ENCODE measurements at places on chromosomes 12 and 14. TPM values are rescaled to one million over a fixed set of nuclear protein-coding genes. Genes with fewer than 3 reads are reported as not detected.
A peak's percentile ranks its signal among the peaks of the same experiment; 100 is the strongest.

- no peak for DNase-seq
These were observed 72.5 kb upstream of the MYF6 start for GRCh38 chr12:80634903-80635302.

DNA sequence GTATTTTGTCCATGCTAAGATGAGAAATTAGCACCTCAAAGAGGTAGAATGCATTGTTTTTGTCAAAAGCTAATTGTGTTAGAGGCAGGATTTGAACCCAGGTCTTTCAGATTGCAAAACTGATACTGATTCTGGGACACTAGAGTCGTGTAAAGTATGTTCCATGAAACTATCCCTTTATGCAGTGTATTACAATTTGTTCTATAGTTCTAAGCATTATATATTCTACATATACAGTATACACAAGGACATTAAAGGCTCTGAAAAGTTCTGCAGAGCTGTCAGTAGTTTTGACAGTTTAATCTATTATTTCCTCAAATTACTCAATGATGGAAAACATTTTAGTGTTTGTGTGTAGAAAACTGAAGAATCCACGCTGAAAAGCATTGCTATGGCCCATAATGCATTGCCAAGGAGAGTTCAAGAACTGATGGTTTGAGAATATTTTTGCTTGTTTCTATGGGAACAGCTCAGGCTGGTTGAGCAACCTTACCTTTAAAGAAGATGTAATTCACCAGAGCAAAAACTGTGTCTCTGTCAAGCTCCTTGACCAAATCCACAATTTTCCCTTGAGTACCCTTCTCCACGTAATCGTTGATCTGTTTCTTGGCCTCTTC is 6.2 kb downstream of the SERPINA1 start:
- no peak for DNase-seq

- no peak for DNase-seq
These were observed 111.9 kb downstream of the CCDC60 start for GRCh38 chr12:119446459-119446858.

DNA sequence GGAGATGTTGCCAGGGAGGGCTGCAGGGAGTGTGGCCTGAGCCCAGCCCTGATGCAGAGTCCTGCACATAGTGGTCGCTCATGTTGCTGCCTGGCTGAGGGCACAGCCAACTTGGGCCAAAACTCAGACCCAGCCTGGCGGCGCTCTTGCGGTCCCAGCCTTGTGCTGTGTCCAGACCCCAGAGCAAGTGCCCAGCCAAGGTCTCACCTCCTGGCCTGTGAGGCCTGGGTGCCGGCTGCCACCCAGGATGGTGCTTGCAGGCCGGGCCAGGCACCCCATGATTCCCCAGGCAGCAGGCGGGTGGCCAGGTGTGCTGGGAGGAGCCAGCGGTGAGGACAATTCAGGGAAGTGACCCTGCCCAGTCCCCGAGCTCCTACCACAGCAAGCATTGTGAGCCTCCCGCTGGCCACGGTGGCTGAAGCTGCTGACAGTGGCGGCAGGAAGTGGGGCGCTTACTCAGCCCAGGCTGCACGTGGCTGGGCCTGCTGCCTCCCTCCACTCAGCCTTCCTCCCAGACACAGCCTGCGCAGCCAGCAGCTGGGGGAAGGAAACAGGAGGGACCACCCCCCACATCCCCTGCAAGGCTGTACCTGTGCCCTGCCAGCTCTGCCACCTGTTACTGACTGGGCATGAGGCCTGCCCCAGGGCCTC is 17.7 kb upstream of the PGF start:
- DNase-seq, result no peak

DNA sequence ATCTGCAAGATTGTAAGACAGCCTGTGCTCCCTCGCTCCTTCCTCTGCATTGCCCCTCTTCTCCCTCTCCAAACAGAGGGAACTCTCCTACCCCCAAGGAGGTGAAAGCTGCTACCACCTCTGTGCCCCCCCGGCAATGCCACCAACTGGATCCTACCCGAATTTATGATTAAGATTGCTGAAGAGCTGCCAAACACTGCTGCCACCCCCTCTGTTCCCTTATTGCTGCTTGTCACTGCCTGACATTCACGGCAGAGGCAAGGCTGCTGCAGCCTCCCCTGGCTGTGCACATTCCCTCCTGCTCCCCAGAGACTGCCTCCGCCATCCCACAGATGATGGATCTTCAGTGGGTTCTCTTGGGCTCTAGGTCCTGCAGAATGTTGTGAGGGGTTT is 37.4 kb downstream of the DAD1 start:
- DNase-seq, result no peak

DNA sequence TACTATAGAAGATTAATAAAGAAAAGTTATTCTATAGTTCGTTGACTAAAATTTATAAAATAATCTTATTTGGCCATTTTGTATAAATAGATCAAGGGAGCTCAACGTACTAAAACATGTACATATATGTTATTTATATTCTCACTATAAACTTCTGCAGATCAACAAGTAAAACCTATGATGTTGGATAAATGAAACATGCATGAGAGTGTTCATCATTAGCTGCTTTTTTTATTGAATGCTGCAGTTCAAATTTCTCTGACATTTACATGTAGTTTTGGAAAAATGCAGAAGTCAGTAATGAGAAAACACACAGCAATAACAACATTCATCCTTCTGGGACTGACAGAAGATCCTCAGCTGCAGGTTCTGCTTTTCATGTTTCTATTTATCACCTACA is at the start of gene OR6C68:
TSS of gene OR6C68 (plus strand) at position 301 of the 400 bp plus-strand sequence. CDS start at position 301, 0 bp downstream.
- no peak for DNase-seq

- DNase-seq, result no peak
These were observed 56.2 kb upstream of the NID2 start for GRCh38 chr14:52124791-52125684.

DNA sequence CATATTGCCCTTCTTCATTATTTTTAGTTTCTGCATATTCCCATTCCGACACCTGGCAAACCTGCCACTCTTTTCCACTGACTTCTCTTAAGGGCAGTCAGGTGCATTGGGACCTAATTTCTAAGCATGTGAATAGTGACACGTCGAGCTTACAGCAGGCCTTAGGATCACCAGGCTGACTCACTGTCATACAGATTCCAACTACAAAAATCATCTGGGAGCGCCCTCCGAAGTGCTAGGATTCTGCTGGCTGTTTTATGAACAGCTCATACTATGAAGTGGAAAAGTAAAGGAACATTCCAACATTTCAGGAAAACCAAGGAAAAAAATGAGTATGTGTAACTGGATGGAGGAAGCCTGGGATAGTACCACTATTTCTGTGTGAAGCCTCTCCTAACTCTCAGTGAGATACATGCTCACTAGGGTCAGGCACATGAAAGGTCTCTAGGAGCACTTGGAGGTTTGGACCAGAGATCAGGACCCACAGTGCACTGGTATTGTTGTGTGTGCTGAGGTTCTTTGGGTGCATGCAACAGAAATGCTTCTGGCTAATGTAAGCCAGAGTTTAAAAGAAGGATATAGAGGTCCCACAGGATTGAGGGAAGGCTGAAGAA is 257.4 kb downstream of the ZFP36L1 start:
- DNase-seq, result peak; percentile 59

- no peak for DNase-seq
These were observed 30.5 kb downstream of the PRKD1 start for GRCh38 chr14:29897181-29897580.

DNA sequence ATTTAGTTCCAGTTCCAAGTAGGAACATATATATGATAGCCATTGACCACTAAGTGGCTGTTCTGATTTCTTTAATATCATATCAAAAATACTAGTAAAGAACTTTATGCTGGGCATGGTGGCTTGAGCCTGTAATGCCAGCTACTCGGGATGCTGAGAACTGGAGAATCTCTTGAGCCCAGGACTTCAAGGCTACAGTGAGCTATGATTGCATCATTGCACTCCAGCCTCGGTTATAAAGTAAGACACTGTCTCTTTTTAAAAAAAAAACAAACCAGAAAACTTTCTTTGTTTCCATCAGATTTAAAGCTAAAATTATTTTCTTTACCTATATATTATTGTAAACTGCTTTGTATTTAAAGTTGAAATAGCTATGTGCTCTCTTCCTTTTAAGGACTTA is 127.0 kb downstream of the SCAF11 start:
- no peak for DNase-seq

- no peak for DNase-seq
These were observed 7.8 kb downstream of the KLRK1 start for GRCh38 chr12:10381928-10382628.

DNA sequence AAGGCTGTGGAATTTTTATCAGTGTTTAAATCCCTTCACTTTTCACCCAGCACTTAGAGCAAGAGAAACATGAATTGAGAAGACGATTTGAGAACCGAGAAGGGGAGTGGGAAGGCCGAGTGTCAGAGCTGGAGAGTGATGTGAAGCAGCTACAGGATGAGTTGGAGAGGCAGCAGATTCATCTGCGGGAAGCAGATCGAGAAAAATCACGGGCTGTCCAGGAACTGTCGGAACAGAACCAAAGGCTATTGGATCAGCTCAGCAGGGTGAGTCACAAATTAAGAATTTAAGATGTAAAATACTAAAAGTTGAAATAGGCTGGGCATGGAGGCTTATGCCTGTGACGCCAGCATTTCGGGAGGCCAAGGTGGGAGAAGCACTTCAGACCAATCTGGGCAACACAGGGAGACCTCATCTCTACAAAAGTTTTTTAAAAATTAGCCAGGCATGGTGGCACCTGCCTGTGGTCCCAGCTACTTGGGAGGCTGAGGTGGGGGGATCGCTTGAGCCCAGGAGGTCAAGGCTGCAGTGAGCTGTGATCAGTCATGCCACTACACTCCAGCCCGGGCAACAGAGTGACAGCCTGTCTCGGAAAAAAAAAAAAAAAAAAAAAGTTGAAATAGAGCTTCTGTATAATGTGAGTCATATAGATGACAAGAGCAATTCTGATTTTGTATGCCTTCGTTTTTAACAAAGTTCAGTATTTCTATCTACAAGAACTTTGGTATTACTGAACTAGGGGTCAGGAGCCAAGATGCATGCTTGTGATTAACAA is 9.6 kb downstream of the BICDL1 start:
- no peak for DNase-seq

DNA sequence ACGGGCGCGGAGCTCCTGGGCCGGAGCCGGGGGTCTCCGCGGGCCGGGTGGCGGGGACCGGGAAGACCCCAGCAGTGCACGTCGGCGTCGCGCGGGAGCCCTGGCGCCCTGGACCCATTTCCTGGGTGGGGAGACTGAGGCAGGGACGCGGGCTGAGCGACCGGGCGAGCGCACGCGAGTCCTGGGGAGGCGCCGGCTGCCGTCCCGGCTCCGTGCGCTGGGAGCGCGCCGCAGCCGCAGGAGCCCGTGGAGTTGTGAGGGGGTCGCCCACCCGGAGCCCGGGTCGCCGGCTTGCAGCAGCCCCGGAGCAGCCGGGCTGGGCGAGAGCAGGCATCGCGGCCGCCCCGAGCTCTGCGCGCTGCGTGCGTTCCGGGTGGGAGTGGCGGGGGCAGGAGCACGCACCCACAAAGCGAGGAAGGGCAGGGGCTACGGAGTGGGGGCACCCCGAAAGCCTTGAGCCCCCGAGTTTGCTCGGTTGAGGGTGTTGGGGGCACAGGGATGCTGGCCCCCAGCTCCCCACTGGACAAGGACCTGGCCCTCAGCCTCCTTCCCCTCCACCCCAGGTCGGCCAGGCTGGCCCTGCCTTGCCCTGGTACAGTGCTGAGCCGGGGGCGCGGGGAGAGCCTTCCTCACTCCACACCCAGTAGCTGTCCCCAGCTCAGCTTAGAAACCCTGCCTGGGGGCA is 620 bp downstream of the MMP17 start:
- no peak for DNase-seq

DNA sequence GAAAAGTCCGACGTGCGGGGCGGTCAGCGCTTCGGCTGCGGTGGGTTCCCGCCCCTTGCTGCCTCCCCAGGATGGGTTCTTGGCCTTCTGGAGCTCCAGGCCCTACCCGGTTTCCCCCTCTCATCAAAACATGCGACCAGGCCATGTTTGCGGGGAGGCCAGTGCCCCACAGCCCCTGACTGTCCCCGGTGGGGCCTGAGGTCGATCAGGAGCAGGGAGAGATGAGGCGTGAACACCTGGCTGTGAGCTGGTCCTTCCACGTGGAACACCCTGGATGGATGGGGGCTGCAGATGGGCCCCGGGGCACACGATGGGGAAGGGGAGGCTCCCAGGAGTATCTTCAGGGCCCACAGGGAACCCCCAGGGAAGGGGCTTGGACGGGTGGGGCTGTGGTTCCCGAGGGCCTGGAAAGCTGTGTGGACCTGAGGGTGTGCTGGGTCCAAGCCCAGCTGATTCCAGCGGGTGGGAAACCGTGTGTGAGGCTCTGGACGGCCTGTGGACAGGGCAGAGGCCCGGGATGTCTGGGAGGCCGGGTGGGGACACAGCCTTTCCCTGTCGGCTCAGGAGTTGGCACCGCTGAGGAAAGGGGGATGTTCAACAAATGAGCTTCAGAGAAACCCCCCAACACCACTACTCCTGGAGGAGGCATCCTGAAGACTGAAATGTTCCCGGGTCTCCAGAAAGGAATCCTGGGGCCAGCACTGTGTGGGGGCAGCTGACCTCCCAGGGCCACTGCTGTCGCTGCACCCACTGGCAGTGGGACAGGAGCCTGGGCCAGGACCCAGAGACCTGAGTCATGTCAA is 187.0 kb upstream of the C14orf180 start:
- DNase-seq, result no peak

DNA sequence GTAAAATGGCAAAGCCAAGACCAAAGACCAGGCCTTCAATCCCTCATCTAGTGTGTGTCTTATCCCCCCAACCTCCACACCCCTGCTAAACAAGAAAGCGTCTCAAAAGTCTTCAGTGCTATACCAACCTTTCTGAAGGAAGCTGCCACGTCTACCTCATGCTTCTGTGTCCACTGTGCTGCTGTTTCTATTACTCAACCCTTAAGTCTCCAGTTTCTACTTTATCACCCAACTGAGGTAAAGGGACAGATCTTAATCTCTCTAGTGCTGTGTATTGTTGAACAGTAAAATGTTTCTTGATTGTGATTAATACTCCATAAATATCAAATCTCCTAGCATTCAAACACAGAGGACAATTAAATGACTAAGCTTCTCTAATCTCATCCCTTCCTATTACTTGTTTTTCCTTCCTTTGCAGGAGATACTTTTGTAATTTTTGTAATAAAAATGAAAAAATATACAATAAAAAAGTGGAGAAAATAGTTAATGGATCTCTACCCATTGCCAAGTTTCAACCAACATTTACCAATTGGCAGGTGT is 23.3 kb downstream of the BTBD7 start:
- DNase-seq, result no peak

GRCh38 chr14:72541546-72541945 is 352.4 kb downstream of the DPF3 start:
- DNase-seq, result no peak

- DNase-seq, result no peak
These were observed 1.9 kb upstream of the MYBPC1 start for GRCh38 chr12:101592921-101593320.

The EXOC3L4 gene
- polyA plus RNA-seq, result not detected

The SLC39A2 gene
- 0.06 TPM for polyA plus RNA-seq

The SLC2A14 gene
- polyA plus RNA-seq, result 0.12 TPM

The SERPINA5 gene
- not detected for polyA plus RNA-seq

The KSR2 gene
- polyA plus RNA-seq, result not detected

The ST8SIA1 gene
- 0.26 TPM for polyA plus RNA-seq

The CLEC6A gene
- polyA plus RNA-seq, result not detected

The PRH2 gene
- not detected for polyA plus RNA-seq

All from AG04450 (cell line).